ENCODE measurements at places on chromosomes 12 and 14. TPM values are rescaled to one million over a fixed set of nuclear protein-coding genes. Genes with fewer than 3 reads are reported as not detected.
A peak's percentile ranks its signal among the peaks of the same experiment; 100 is the strongest.

The PUS7L gene
- total RNA-seq, result 24.4 TPM

The ZNF605 gene
- total RNA-seq, result 7.3 TPM

The MYH6 gene
- total RNA-seq, result 0.14 TPM

- DNase-seq, result peak; percentile 67
These were observed 92.0 kb downstream of the SCARB1 start for GRCh38 chr12:124771462-124772288.

- DNase-seq, result no peak
These were observed 97.0 kb downstream of the PHETA1 start for GRCh38 chr12:111271674-111272418.

- peak; percentile 67 for DNase-seq
These were observed 237.6 kb downstream of the SLC41A2 start for GRCh38 chr12:104720339-104721038.
